ENCODE measurements at places on chromosomes 12 and 14.

- DNase-seq: no peak
These were observed 265.1 kb downstream of the ALG10 start for GRCh38 chr12:34287437-34287836.

GRCh38 chr12:818733-819132, 66.4 kb downstream of the WNK1 start:
- no peak for DNase-seq

DNA sequence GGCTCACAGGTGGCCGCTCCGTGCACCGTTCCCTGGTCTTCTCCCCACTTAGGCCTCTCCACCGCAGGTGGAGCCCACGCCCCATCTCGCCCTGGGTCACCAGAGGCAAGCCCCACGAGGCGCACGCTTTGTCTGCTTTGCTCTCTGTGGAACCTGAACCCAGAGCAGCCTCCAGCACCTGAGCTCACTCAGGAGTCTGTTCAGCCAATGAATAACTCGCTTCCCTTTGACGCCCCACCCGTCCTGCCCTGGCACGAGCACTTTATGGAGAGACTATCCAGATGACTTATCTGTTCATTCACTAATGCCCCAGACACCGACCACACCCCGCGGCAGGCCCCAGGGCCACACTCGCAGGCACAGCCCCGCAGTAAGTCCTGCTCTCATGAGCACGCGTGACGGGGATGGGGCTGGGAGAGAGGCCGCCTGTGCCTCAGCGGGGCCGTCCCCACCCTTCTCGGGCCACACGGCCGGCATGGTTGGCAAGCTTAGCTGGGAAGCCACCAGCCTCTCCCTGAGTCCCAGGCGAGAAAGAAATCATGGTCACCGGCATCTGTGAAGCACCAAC, 85.0 kb downstream of the NOC4L start:
- no peak for DNase-seq

- DNase-seq: no peak
These were observed 36.5 kb downstream of the ZC3H14 start for GRCh38 chr14:88599326-88599725.

GRCh38 chr12:9319044-9319841, 111.0 kb upstream of the PZP start:
- no peak for DNase-seq

GRCh38 chr14:71388336-71388735, 481.1 kb downstream of the PCNX1 start:
- DNase-seq: no peak

- no peak for DNase-seq
These were observed 4.0 kb downstream of the MAPKAPK5 start for GRCh38 chr12:111846016-111846415.

GRCh38 chr12:39368096-39368495, 74.8 kb downstream of the KIF21A start:
- no peak for DNase-seq

- no peak for DNase-seq
These were observed 30.4 kb upstream of the SIX1 start for GRCh38 chr14:60679566-60680258.

DNA sequence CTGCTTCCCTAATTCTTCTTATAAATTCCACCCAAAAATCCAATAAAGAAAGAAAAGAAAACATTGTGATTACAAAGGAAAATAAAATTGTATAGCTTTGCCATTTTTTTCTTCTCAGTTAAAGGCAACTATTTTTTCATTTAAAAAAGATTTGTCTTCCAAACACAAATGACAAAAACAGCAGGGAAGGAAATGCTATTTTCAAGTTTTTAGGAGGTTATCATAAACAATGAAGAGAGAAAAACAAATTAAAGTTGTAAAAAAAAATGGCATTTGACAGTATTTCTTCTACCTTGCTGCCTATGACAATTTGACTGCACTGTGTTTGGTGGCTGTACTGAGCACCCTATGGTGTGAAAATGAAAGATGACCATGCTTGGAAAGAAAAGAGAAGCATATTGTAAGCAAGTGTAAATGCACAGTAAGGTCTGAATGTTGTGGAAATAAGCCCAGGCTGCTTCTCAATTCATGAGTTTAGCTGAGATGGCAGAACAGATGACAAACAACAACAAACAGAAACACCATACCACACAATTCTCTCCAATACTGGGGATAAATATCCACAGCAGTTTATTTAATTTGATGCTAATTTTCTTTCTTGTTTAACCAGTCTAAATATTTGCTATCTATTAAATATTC, 109.8 kb downstream of the PRKD1 start:
- DNase-seq: no peak

DNA sequence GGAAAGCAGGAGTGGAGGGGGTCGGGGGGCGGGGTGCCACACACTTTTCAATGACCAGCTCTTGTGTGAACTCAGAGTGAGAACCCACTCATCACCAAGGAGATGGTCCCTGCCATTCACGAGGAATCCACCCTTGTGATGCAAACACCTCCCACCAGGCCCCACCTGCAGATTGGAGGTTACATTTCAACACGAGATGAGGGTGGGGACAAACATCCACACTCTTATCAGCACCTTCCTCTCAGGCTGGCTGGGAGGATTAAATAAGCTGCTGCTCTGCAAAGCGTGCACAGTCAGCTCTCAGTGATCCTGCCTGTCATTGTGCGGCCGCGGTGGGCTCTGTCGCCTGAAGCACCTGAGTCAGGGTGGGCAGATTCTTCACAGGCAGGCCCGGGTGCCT, 39.7 kb downstream of the AACS start:
- DNase-seq: no peak

DNA sequence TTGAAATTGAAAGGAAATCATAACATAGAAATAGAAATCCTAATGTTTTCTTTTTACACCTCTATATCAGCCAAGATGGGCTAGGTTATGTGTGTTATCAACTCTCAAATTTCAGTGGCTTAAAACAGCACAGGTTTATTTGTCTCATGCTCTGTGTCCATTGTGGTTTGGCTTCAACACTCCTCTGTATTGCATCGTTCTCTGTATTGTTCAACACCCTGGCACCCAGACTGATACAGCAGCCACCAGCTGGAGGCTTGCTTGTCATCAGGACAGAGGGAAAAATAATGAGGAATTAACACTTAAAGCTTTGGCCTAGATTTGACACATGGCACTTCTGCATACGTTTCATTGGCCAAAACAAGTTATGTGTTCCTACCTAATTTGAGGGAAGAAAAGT, 234.2 kb upstream of the ARHGAP5 start:
- DNase-seq: no peak

DNA sequence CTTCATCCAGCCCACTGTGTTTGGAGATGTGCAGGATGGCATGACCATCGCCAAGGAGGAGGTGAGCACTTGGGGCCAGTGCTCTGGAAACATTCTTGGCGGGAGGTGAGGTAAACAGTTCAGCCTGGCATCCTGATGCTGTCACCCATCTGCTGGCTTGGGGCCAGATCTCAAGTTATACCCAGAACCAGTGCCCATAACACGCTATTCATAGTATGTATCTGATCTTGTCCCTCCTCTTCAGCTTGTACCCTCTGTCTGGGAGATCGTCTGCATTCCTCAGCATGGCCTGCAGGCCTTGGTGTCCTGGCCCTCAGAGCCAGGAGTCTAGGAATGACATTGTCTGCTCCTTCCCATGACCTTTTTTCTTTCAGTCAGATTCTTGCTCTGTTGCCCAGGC, 31.4 kb downstream of the ALDH2 start:
- no peak for DNase-seq

DNA sequence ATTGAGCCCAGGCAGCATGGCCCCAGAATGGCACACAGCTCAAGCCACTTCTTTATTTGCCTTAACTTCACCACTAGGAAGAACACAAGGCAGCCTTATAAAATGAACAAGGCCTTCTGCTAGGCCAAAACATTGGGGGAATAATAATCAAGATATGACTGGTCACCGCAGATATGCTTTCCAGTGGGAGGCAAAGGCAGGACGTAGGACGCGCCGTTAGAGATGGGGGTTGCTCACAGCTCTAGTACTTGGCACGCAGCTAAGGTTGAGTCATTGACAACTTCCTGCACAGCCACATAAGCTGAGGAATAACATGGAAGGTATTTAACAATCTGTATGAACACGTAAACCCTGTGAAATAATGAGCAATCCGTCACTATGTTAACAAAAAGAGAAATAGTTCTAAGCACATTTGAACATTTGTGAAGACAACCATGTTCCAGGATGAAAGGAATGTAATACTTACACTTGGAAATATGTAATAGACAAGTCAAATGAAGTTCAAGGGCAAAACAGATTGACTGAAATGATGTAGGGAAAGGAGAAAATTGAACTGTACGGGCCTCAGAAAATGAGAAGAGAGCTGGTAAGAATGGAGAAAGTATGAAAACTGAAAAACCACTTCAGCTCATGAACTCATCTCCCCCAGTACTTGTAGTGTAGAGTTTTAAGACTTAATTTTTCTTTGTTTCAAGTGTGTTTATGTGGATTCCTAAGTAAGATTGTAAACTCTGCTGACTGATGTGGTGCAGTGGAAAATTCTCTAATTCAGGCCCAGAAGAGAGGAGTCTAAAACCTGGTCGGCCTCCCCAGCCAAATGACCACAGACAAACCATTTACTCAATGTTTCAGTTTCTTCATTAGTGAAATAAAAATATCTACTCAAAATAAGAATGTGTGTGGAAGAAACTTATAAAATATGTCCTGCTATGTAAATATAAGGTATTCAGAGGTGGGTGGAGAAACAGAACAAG, 59.3 kb upstream of the CCDC91 start:
- no peak for DNase-seq

- DNase-seq: no peak
These were observed 258.4 kb upstream of the CRY1 start for GRCh38 chr12:107351713-107352112.

GRCh38 chr14:59407246-59408010, 57.8 kb downstream of the GPR135 start:
- DNase-seq: no peak

DNA sequence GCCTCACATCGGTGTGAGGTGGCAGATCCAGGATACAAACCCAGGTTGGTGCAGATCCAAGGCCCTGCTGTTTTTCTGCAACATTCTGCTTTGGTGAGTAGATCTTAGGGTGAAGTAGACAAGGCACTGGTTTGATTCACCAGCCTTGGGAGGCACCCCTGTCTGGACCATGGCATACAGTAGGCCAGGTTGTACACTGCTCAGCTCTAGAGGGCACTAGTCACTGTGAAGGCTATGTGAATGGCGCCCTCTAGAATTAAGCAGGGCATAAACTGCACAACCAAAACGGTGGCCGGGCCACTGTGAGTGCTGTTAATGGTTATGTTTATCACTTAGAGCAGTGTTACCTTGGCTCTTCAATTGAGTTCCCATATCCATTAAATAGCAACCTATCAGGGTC, 280.6 kb upstream of the PWP1 start:
- DNase-seq: no peak

DNA sequence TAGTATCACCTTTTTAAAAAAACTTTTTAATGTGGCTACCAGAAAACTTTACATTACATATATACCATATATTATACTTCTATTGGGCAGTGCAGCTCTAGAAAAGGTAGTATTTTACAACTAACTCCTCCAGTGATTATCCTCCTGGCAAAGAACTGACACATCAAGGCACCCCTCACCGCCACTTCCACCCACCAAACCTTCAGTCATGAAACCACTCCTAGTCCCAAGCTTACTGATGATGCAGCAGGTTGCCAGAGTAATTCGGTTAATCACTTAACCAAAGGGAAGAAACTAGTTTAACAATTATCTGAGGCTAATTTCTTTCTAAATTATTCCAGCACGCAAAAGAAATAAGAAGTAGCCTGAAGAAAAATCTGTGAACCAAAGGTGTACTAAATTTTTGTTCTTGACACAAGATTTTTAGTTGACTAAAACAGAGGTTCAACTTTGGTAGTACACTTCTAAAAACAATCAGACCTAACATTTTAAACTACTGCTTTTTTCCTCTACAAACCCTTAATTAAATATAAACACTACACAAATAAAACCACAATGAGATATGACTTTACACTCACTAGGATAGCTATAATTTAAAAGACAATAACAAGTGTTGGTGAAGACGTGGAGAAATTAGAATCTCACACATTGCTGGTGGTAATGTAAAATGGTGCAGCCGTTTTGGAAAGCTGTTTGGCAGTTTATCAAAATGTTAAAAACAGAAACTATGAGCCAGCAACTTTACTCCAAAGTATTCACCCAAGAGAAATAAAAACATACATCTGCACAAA, 16.7 kb downstream of the SPPL3 start:
- no peak for DNase-seq

DNA sequence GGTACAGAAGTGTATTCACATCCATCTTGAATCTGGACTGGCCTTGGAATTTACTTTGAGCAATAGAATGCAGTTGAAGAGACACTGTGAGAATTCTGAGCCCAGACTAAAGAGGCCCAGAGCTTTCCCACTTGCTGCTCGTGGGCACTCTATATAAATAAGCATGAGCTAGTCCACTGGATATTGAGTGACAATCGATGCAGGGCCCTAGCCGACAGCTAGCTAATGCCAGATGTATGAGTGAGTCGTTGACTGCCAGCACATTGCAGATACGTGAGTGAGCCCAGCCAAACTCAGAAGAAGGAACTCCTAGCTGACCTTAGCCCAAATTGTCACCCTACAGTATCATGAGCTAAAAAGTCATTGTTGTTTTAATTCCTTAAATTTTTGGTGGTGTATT, 24.9 kb downstream of the NAV3 start:
- DNase-seq: no peak

DNA sequence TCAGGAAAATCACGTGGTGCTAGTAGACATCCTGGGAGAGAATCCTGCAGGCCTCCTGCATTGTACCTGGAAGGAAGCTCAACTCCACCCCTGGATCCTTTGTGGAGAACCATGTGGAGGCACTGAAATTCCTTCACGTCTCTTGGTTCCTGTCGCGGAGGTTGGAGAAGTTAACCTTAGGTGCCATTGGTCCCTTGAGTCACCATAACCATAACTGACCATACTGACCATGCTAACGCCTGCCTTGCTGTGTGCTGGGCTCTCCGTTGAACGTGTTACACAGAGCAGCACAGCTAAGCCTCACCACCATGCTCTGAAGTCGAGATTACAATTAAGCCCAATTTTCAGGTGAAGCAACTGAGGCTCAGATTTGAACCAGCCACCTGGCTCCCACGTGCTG, 18.6 kb downstream of the C14orf132 start:
- no peak for DNase-seq

DNA sequence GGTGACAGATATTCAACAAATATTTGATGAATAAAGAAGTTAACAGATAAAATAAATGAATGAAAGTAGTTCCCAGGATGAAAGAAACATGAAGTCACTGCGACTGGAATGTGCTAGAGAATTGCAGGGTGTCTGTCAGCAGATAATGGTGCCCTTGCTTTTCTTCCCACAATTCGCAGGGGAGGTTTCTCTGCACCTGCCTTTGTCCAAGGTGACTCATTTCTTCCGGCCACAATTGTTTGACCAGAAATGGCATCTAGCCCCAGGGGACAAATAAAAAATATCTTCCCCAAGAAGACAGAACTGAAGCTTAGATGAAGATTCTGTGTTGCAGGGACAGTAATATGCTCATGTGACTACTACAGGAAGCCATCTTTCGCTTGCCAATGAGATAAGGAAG, 316.1 kb upstream of the TBX3 start:
- DNase-seq: peak; percentile 31

DNA sequence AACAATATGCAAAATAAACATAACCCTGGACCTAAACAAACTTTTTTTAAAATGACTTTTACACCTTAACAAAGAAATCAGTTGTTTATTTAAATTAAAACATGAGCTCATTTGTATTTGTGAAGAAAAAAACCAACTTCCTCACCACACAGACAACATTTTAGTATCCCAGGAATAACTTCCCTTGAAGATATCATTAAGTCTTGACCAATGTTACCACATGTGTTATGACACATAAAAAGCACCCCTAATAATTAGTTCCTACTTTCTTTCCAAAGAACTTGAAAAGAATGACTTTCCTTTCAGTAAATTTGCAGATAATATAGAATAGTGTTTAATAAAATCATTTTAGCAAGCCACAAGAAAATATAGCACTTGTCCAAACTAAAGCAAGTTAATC, 42.4 kb downstream of the DUSP16 start:
- no peak for DNase-seq
